ENCODE measurements at places on chromosomes 2 and 18.

DNA sequence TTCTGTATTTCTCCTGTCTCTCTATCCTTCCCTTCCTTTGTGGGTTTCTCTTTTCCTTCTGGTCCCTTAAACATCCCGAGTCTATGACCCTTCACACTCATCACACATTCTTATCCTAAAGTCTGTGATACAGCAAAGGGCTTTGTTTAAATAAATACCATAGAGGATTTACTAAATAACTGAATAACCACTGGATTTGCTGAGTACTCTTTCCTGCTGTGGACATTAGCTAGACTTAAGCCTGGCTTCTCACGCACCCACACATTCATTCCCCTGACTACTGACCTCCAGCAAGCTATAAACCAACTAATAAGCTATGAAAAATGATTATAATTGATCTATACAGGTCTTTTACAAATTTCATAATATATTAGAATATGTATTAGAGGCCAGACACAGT, 76.6 kb downstream of the COL4A3 start:
- no peak for DNase-seq

- peak; percentile 28 for DNase-seq
Measured at GRCh38 chr2:37645362-37645761, 26.1 kb downstream of the CDC42EP3 start.

DNA sequence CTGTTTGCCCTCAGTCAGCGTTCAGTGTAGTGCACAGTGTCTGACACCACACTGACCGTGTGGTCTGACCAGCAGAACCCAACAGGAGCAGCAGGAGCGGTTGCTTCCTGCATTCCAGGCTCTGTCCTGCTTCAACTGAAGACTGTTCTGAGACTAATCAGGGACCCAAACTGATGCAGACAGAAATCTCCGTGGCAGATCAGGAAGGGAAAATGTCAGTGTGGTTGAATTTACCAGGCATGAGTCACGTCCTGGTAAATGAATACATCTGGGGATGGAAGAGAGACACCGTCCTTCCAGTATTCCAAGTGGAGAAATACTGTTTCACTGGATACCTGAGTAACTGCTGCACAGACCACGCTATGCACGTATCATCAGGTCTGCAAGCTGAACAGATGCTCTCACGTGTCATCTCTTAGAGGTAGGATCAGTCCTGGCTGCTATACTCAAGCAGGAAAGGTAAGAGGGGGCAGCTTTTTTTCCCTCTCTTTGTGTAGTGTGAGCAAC, 223.6 kb upstream of the EPAS1 start:
- no peak for DNase-seq

GRCh38 chr2:191401287-191401686, 156.1 kb downstream of the MYO1B start:
- DNase-seq = no peak

- no peak for DNase-seq
Measured at GRCh38 chr2:200223205-200223784, 83.2 kb upstream of the SPATS2L start.

GRCh38 chr2:47488870-47489584, 86.1 kb downstream of the MSH2 start:
- no peak for DNase-seq

GRCh38 chr2:147538088-147538487, 306.7 kb upstream of the ACVR2A start:
- no peak for DNase-seq

DNA sequence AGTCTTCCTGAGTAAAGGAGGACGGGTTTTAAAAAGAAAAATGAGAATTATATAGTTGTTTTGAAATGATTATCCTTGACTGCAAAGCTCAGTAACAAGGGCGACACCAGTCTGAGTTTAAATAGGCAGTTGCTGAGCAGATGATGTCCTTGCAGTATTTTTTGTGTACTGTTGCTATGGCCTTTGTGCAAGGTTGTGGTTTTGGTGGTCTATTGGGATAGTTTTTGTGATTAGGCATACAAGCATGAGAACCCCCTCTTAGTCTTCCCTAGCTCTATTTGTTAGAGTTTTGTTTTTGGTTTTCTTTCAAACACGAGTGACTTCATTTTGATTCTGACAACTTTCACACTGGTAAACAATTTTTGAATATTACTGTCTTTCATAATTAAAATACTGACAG, 64.1 kb downstream of the TAF4B start:
- no peak for DNase-seq

- no peak for DNase-seq
Measured at GRCh38 chr2:196233021-196233804, 61.8 kb upstream of the STK17B start.

DNA sequence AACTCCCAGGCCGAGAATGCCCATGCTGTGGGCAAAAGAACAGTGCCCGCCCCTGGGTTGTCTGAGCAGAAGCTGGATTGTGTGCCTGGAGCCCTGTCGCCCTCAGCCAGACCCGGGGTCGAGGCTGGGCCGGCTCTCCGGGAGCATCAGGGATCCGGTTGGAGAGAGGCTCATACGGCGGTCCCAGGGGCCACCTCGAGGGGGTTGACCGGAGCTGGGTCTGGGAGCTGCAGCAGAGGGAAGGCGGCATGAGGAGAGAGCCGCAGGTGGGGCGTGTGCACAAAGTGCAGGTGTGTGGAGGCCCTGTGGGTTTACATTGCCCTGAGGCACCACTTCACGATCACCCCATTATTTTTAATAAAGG, 39.5 kb downstream of the MBP start:
- DNase-seq = no peak

- DNase-seq = no peak
Measured at GRCh38 chr2:77513191-77513590, 9.0 kb downstream of the LRRTM4 start.

GRCh38 chr18:42765302-42765701, 350.2 kb downstream of the RIT2 start:
- DNase-seq = no peak

- no peak for DNase-seq
Measured at GRCh38 chr2:27441958-27442919, at the start of gene KRTCAP3. Gene KRTCAP3, plus strand, starts transcription at chr2:27442381. Its CDS starts 32 bp downstream, at chr2:27442413.

DNA sequence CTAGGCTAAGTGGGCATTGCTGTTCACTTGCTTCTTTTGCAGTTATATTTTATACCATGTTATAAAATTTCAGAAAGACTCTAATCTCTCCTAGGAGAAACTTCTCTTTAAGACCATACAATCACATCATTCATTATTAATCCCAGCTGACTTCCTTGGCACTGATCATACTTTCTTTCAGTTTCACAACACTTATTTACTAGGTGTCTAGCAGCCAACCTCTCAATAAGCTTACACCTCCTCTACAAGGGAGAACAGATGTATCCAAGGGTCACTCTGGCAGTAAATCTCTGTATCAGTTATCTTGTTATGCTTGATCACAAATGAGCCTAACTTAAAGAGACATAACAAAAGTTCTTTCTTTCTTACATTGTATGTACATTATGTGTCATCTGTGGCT, 69.8 kb upstream of the EPB41L5 start:
- DNase-seq = no peak

DNA sequence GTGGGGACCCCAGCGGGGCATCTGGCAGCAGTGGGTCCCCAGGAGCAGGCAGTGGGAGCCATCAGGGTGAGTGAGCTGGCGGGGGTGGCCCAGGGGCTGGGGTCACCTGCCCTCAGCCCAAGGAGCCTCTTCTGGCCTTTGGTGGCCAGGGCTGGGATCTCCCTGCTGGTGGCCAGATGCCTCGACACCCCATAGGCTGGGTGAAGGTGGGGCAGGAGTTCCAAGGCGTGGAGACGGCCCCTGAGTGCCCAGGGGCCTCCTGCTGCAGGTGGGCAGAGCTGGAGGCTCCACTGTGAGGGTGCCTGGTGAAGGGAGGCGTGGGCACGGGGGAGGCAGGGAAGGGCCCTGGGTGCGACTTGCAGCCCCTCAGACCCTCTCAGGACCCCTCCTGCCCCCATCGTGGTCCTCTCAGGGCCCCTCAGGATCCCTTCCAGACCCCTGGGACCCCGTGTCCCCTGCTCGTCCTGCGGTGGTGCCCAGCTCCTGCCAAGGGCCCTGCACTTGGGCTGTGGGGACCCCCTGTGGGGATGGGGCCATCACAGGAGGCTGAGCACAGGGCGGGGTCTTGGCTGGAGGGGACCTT, 5.0 kb upstream of the GPR35 start:
- no peak for DNase-seq

DNA sequence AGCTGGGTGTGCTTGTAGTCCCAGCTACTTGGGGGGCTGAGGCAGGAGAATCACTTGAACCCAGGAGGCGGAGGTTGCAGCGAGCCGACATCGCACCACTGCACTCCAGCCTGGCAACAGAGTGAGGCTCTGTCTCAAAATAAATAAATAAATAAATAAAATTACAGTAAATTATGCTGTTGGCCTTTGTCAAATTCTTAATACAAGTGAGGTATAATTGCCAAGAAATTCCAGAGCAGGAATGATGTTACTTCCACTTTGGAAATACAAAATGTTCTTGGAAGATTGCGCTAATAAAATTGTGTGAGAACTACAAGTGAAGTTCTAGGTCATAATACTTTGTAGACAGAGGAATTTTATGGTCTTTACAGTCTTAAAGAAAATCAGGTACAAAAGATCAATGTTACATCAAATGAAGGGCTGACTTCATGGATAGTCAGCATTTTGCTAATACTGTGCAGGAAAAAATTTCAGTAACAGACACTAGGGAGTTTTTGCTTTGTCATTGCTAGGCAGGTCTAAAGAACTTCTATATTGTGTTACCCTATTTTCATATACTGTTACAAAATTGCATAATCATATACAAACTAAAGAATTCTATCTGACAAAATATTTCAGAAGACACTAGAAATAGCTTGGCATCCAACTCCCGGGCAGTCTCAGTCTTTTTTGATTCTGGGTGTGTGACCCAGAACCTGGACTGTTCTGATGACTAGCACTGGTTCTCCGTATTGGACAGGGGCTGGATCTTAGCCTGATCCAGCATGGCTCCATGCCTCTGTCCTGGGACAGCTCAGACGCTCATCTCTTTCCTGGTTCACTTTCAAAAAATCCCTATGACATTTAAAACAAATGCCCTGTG, 76.0 kb upstream of the STK17B start:
- DNase-seq = no peak

- no peak for DNase-seq
Measured at GRCh38 chr18:12638644-12639124, 19.2 kb downstream of the SPIRE1 start.

DNA sequence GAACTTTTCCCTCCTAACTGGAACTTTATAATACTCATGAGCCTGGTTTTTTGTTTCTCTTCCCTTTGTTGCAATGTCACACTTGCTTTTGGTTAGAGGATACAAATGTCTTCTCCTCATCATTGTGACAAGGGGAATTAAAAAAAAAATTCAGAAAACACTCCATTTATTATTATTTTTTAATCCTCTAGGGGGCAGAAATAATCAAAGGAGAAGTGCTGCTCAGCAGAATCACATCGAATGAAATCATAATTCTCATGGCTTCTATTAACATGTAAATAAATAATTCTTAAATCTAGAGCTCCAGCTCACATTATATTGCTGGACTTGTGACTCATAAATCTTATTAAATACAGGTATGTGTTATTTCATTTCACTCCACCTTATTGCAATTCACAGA, 273.8 kb downstream of the TRIB2 start:
- DNase-seq = no peak

- DNase-seq = no peak
Measured at GRCh38 chr2:117691595-117691994, 122.9 kb upstream of the DDX18 start.

DNA sequence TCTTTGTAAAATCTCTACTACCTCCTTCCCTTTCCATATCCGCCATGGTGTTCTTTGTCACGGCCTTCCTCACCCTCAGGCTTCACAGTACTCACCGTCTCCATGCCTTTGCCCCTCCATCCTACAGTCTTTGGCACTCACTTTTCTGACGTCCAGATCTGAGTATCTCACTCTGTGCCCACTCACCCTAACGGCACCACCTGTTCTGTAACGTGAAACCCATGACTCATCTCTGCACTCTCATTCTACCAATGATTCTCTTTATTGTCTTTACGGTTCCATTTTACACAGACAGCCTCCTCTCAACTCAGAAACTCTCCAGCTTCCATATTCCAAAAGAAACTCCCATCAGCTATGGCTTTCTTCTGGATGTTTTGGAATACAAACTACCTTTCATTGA, 56.7 kb downstream of the NETO1 start:
- DNase-seq = no peak

- no peak for DNase-seq
Measured at GRCh38 chr2:197828464-197829135, 24.2 kb downstream of the PLCL1 start.

DNA sequence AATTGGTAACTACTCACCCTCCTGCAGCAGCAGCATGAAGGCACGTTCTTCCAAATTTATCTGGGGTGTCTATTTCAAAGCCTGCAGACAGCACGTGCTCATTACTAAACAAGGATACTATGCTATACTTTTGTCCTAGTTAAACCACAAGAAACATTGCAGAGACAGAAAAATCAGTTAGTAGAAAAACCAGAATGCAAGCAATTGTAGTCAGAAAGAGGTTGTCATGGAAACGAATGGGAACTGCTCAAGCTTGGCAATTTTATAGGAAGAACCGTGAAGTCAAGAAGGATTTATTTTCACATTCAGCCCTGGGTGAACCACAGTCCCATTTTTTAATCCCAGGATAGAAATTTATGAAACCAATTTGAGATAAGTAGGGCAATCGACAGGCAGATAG, 162.2 kb upstream of the PGAP1 start:
- no peak for DNase-seq

- no peak for DNase-seq
Measured at GRCh38 chr18:12372406-12372805, 4.6 kb downstream of the AFG3L2 start.

GRCh38 chr2:127201452-127201851, 18.6 kb downstream of the CYP27C1 start:
- DNase-seq = no peak

- no peak for DNase-seq
Measured at GRCh38 chr18:22753130-22753831, 179.8 kb upstream of the RBBP8 start.

GRCh38 chr2:6945087-6945813, 28.0 kb downstream of the RNF144A start:
- DNase-seq = no peak

- DNase-seq = no peak
Measured at GRCh38 chr2:64982311-64982857, 6.8 kb upstream of the SLC1A4 start.

All from activated CD8-positive, alpha-beta T cell treated with anti-CD3 and anti-CD28 coated beads for 36 hours (primary cell).